ENCODE measurements at places on chromosomes 7 and 10.

- no peak for DNase-seq
Observed at GRCh38 chr10:119827430-119827829, 45.2 kb downstream of the MCMBP start.

DNA sequence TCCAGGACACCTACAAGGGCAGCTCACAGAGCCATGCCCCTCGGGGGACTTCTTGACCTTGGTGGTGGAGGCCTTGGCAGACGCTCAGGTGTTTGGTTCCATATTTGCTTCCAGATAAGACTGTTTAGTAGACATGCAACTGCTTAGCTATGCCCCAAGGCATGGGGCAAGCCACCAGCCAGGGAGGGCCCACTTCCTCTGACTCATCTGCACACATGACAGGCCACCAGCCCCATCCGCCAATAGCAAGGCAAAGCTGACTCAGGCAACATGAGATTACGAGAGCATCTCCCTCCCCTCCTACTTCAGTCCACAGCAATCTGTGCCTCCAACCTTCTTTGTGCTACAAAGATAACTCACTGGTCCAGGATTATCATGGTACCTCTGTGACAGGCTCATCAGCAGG is 54.9 kb downstream of the KCNMA1 start:
- no peak for DNase-seq

DNA sequence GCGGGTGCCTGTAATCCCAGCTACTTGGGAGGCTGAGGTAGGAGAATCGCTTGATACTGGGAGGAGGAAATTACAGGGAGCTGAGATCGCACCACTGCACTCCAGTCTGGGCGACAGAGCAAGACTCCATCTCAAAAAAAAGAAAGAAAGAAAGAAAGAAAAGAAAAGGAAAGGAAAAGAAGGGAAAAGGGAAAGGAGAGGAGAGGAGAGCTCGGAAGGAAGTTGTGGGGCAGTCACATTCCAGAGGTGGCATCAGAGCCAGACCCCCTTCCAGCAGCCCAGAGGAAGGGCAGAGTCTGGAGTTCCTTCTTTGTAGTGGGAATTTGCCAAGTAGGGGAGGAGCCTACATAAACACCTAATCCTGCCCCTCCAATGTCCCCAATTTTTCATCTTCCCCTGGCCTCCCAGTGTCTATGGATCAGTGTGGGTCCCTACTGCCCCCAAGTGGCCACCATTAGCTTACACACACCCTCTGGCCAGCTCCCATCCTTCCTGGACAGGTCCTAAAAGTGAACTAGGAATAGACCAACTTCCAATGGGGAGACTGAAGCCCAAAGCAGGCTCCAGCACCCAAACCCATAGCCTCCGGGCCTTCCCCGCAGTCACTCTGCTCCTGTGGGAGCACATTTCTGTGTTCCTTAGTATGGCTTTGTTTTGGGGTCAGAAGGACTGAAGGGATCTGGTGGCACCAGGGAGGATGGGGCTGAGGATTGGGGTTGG is 39.6 kb upstream of the HSPB1 start:
- no peak for DNase-seq

DNA sequence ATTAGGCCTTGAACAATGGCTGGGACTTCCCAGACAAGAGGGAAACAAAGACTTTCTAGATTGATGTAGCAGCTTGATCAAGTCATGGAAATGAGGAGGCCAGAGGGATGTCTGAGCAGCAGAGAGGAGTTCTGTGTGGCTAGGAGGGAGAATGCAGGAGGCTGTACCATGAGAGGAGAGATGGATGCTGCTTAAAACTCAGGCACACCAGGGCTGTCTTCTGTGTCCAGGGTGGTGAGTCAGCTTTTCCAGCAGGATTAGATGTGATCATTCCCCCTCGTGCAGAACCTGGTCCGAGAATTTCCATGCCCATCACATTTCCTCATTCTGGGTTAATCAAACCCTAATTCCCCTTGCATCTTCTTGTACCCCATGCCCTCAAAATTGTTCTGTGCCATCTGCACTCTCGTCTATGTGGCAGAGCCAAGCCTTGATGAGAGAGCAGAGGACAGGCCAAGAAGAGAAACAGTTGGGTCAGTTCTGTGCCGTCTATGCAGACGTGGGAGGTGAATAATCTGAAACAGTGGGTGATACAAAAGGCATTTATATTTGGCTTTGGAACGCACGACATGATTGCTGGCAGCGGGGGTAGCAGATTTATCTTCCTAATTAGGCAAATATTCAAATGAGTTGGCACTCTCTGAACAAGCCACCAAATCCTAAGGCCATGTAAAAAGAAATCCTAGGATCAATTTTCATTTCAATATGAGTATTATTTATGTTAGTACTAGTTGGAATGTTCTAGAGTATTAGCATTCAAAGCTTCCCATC is 160.7 kb downstream of the TMEM178B start:
- no peak for DNase-seq

DNA sequence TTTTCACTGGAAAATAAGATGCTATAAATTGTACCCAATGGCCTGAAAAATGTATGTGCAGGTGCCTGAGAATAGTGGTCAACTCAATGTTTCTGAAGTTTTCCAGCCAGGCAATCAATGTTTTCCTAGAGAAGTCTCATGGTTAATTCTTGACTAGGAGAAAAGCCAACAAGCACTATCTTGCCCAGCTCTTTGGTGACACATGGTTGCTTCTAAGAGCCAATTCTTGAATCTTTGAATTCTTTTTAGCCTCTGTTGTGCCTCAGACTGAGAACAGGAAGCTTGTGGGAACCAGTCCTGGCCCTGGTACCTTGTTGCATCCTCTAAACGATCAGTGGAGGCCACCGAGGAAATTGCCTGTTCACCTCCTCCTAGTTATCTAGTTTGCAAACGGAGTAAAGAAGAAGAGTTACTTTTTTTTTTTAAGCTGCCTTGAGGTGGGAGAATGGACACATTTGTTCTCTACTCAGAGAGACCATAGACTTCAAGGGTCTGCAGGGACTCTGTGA is 144.0 kb upstream of the MKLN1 start:
- DNase-seq: no peak

- DNase-seq: no peak
Observed at GRCh38 chr7:26151096-26151495, 902 bp upstream of the NFE2L3 start.

- peak; percentile 86 for DNase-seq
Observed at GRCh38 chr10:103678178-103678526, 177.2 kb downstream of the SH3PXD2A start.
